ENCODE measurements at places on chromosomes 11 and 22. TPM values are rescaled to one million over a fixed set of nuclear protein-coding genes. Genes with fewer than 3 reads are reported as not detected.

DNA sequence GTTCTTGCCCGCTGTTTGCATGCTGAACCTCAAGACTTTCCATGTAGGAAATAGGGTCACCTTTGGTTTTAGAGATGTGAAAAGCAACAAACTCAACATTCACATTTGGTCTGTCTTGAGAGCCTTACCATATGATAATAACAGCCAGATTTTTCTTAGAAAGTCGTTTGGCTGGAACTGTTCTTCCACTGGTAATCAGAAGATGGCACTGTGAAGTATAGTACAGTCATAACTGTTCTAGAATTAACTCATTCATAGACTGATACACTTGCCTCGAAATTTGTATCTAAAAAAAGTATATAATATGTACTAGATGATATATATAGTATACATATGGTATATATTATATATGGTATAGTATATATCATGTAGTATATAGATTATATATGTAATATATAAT is 12.3 kb downstream of the LUZP2 start:
- no peaks in the 10 kb centered on the region for H3K27me3 ChIP-seq
- no peak overlapping the region for H3K4me3 ChIP-seq
- DNase-seq = no peak
- H3K27ac ChIP-seq = no peak overlapping the region
- H3K36me3 ChIP-seq = no peaks in the 10 kb centered on the region

Gene C11orf98
- 56.2 TPM for total RNA-seq

DNA sequence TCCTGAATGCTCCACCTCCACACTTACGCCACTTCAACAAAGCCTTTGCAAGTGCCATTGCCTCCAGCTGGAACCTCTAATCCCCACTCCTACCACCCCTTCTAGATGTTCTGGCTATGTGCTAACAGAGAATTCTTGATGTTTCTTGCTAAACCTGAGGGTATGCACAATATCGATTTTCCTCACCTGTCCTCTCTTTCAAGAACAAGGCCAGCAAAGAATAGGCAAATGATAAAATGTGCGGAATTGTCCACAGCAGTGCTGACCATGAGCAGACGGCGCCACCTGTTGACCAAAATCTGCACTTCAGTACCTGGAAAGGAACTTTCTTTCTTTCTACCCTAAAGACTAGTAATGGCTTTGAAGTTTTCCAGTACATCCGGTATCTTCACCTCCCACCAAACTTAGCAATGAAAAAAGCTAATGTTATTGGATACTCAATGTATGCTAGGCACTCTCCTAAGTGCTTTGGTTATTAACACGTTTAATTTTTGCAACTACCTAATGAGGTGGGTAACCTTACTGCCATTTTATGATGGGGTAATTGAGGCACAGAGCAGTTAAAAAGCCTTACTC is 3.4 kb downstream of the TIMM10 start:
- H3K4me3 ChIP-seq = no peak overlapping the region
- peaks cover 20% of the 10 kb centered on the region for H3K4me1 ChIP-seq
- H3K27me3 ChIP-seq = no peaks in the 10 kb centered on the region
- no peaks in the 10 kb centered on the region for H3K36me3 ChIP-seq
- DNase-seq = peak; percentile 65

DNA sequence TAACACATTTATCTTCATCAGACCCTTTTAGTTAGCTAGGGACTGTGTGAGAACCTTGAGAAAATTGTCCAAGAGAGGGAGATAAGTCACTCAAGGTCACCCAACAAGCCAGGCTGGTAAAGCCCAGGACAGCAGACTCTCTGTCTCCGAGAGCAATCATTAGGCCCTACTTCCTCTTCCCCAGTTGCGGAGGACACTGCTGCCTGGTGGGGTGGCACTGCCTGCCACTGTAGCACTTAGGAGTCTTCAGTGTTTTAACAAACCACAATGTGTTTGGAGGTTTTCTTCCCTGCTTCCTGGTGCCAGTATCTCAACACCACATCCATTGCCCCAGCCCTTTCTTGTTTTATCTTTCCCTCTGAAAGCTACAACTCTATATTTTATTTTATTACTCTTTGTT is 132.1 kb upstream of the LDLRAD3 start:
- H3K27me3 ChIP-seq = no peaks in the 10 kb centered on the region
- H3K4me3 ChIP-seq = no peak overlapping the region
- H3K4me1 ChIP-seq = no peaks in the 10 kb centered on the region

Gene KCNJ1
- not detected for total RNA-seq

Gene LGALS12
- not detected for total RNA-seq

- DNase-seq = no peak
- peaks cover 87% of the 10 kb centered on the region for H3K36me3 ChIP-seq
- H3K4me1 ChIP-seq = peaks cover 58% of the 10 kb centered on the region
- no peak overlapping the region for H3K4me3 ChIP-seq
Measured at GRCh38 chr22:31339148-31339832, 6.9 kb downstream of the PATZ1 start.

DNA sequence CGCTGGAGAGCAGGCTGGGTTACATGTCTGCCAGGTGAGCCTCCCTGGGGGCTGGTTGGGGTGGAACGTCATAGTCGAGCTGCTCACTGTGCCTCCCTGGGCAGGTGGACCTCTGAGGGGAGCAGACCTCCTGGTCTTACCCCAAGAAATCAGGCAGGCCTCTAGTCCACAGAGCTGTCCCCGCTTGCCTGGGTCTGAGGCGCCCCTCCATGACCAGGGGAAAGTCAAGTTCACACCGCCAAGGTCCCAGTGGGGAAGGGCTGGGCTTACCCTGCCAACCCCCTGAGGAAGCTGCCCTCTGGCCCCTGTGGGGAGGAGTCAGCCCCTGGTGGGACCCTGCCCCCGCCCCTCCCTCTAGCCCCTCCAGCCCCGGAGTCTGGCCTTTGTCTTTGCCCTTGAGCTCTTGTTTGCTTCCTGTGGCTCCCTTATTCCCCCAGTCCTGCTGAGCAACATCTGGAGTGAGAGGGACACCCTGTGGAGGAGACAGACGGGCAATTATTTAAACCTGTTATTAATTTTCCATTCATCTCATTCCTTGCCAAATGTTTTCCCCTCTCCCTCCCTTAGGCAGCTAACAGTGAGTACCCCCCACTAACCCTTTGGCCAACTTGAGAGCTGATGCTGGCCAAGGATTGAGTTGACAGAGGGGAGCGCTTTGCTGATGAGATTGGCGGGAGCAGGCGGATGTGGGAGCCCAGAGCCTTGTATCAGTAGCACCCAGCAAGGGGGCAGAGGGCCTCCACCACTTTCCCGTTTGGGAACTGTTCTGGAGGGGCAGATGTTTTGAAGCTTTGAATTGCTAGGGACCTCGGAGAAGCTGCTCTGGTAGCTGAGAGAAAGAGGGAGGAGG is 83.4 kb downstream of the CEP164 start:
- no peaks in the 10 kb centered on the region for H3K27me3 ChIP-seq
- H3K4me1 ChIP-seq = no peaks in the 10 kb centered on the region
- peaks cover 20% of the 10 kb centered on the region for H3K36me3 ChIP-seq
- no peak for DNase-seq

GRCh38 chr11:90874281-90874680 is 651.4 kb upstream of the CHORDC1 start:
- H3K27ac ChIP-seq = no peak overlapping the region
- no peaks in the 10 kb centered on the region for H3K4me1 ChIP-seq
- H3K36me3 ChIP-seq = no peaks in the 10 kb centered on the region
- H3K27me3 ChIP-seq = no peaks in the 10 kb centered on the region

Gene INSC
- not detected for total RNA-seq

DNA sequence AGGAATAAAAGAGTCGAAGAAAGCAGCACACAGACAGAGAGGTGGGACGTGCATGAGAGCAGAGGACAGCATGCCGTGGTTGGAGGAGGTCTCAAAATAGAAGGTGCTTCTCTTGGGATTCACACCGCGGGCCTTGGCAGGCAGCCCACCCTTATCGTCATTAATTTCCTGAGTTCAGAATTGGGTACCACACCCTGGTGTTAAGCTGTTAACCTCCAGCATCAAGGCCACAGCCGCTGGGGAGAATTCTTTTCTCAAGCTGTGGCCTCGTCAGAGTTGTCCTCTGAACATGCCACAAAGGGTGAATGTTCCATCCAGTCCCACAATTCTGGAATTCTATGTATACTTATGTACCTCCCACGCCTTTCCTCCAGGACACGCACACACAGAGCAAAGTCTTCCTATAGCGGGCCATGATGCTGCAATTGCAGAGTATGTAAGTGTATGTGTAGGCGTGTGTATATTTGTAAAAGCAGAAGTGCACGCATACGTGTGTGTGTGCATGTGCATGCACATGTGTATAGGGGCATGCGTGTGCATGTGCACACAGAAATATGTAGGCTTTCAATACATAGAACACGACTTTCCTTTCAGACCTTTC is 39.0 kb downstream of the ADAMTS8 start:
- no peaks in the 10 kb centered on the region for H3K27me3 ChIP-seq
- H3K27ac ChIP-seq = peak overlapping the region; percentile 68
- H3K4me3 ChIP-seq = peak overlapping the region; percentile 21
- peak; percentile 44 for DNase-seq
- H3K36me3 ChIP-seq = no peaks in the 10 kb centered on the region

- peaks cover 54% of the 10 kb centered on the region for H3K27me3 ChIP-seq
- H3K4me1 ChIP-seq = peaks cover 17% of the 10 kb centered on the region
- H3K36me3 ChIP-seq = no peaks in the 10 kb centered on the region
- no peak overlapping the region for H3K27ac ChIP-seq
Measured at GRCh38 chr22:39245130-39246039, 603 bp upstream of the PDGFB start.

Gene TRIM44
- total RNA-seq = 58.4 TPM

DNA sequence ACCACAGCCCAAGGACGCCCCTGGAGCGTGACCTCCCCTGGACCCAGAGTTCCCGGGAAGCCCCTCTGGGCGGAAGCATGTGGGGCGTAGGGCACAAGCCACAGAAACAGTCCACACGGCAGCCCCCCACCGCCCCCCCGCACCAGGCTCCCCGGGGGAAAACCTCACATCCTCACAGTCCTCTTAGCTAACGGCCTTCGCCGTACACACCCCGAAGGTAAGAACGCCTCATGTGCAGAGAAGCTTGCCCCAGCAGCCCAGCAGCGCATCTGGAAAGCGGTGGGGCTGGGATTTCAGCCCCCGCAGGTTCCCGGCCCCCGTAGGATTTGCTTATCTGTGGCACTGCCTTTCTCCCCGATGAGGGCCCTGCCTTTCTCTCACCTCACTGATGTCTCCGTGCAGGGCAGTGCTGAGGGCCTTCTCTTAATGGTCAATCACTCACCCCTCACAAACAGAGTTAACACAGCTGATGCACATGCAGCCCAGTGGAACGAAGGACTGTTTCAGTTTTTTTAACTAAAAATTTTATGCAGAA is 309.2 kb downstream of the BRD1 start:
- H3K4me3 ChIP-seq = no peak overlapping the region
- no peaks in the 10 kb centered on the region for H3K36me3 ChIP-seq
- no peaks in the 10 kb centered on the region for H3K4me1 ChIP-seq
- peaks cover 24% of the 10 kb centered on the region for H3K27me3 ChIP-seq
- no peak overlapping the region for H3K27ac ChIP-seq
- DNase-seq = no peak

Gene TRPM5
- total RNA-seq = 0.07 TPM

DNA sequence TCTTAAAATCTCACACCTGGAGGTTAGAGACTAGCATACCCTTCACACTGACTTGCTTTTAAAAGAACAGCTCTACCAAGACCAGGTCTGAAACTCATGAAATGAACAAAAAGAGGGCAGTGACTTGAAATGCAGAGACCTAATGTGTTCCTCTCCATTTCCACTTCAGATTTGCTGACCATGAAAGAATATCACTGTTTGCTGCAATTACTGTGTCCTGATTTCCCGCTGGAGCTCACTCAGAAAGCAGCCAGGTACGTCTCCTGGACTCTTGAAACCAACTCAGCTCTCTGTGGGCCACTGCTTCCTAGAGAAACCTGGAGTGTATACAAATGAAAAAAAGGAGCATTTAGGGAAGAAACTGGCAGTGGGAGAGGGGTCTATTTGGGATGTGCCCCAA is 39.2 kb downstream of the ARFGAP2 start:
- no peaks in the 10 kb centered on the region for H3K36me3 ChIP-seq
- H3K4me1 ChIP-seq = no peaks in the 10 kb centered on the region
- no peak overlapping the region for H3K4me3 ChIP-seq
- no peak overlapping the region for H3K27ac ChIP-seq

- H3K36me3 ChIP-seq = no peaks in the 10 kb centered on the region
- H3K27ac ChIP-seq = no peak overlapping the region
- H3K27me3 ChIP-seq = peaks cover 3% of the 10 kb centered on the region
- no peak overlapping the region for H3K4me3 ChIP-seq
- no peak for DNase-seq
Measured at GRCh38 chr22:26170795-26171580, 1.7 kb downstream of the SEZ6L start.

All from T-cell (primary cell).